ENCODE measurements at places on chromosomes 11 and 22.
A peak's percentile ranks its signal among the peaks of the same experiment; 100 is the strongest.

GRCh38 chr11:15104166-15104565 is 10.6 kb upstream of the INSC start:
- peak; percentile 53 for DNase-seq

DNA sequence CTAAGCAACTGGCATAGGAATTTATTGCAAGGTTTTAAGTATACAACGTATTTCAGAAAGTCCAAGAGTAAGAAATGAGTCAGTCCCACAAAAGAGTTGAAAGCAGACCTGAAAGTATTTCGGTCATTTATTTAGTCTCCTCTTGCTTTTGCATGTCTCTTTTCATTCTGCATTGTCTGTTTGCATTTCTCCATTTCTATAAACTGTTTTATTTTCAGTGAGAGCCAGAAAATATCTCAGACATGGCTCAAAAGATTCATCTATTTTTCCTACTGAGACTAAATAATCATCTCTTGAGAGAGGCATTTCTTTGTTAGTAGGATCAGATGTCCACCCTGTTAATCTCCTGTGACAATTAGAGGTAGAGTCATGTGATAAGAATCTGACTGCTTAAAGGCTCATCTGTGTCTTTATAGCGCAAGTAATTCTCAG is 219.1 kb upstream of the CCDC179 start:
- no peak for DNase-seq

DNA sequence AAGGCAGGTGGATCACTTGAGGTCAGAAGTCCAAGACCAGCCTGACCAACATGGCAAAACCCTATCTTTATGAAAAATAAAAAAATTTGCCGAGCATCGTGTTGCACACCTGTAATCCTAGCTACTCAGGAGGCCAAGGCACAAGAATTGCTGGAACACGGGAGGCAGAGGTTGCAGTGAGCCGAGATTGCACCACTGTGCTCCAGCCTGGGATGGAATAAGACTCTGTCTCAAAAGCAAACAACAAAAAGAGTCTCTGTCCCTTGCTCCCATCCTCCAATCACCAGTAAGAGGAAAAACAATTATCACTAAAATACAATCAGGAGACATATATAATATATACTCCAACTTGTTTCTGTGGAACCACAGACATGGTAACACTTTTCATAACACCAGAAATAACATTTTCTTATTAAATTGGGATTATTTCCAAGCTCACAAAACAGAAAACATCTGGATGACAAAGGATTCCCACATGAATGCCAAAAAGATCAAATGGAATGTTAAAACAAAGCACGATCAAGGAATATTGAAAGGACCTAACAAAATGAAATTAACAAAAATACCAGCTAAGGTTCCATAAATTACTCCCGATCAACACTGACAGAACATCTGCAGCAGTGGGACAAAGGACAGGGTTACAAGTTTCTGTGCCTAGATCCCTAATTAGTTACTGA is 15.2 kb downstream of the FCHSD2 start:
- DNase-seq, result no peak

- DNase-seq, result no peak
Measured at GRCh38 chr11:43874738-43875137, 5.9 kb upstream of the ALKBH3 start.

DNA sequence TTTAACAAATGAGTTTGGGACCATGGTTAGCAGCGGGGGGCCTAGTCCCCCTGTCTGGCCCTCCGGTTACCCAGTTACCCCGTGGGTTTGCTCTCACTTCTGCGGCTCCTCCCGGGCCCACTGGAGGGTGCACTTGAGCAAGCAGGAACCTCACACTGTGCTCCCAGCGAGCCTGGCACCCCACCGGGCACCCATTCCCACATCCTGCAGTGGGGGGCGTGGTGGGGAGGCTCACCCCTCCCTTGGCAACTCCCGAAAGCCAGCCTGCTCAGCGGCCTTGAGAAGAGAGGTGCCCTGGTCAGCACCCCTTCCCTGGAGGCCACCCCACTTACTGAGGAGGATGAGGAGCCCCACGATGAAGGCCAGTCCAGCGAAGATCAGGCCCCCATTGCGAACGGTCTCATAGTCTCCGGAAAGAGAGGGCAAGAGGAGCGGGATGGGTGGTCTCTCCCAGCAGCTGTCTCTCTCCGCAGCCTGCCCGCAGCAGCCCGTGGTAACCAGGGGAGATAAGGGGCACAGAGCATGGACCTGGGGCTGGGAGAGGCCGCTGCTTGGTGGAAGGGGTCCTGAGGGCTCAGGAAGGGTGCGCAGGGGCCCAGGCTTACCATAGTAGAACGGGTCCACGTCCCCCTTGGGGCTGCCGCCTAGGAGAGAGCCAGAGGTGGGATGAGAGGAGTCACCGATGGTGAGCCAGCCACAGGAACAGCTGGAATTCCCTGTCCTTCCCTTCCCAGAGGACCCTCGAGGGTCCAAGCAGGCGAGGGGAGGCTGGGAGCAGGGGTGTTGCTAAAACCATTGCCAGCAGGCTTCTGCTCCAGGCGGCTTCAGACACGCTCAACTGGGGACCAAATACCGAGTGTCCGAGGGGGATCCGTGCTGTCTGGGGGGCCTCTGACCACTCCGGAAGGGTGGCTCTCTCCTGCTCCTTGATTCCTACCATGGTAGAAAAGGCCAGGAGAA is 2.2 kb downstream of the FXYD2 start:
- no peak for DNase-seq

- no peak for DNase-seq
Measured at GRCh38 chr22:42587588-42588175, 27.0 kb downstream of the POLDIP3 start.

GRCh38 chr11:79342686-79343085 is 98.1 kb downstream of the TENM4 start:
- DNase-seq, result no peak

- peak; percentile 87 for DNase-seq
Measured at GRCh38 chr11:118081241-118081958, 4.5 kb downstream of the TMPRSS4 start.

GRCh38 chr11:4882543-4882942 is 843 bp downstream of the OR51T1 start:
- DNase-seq, result no peak

Measured in bronchial epithelial cell (primary cell).